ENCODE measurements at places on chromosomes 4 and X. TPM values are rescaled to one million over a fixed set of nuclear protein-coding genes. Genes with fewer than 3 reads are reported as not detected.

DNA sequence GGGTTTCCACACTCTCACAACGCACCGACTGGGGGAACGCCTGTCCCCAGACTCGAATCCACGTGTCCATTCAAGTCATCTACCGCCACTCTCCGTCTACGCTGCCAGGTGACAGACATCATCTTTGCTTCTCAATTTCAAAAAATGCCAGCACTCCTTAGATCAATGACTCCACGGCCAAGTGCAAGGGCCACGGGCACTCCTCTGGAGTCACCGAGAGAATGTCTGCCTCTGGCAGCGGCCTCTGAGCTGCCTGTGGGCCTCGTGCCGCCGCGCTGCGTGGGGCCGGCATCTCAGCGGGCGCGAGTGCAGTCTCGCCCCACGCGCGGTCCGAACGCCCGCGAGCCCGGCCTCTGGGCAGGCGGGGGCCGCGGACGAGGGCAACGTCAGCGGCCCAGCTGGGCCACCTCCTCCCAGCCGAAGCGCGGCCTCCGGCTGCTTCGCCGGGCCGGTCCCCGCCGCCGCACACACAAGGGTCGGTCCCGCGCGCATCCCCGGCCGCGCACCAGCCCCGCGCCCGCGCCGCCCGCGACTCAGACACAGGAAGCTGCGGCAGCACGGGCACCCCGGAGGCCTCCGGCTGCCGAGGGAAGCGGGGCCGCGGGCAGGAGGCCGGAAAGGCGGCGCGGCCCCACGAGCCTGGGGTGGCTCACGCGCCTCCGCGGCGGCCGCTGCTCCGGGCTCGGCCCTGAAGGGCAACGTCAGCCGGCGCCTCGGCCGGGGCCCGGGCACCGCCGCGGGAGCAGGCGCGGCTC lies 450 bp downstream of the ACSL1 start:
- DNase-seq, result peak; percentile 68

GRCh38 chrX:19670854-19671620 lies 155.7 kb upstream of the MAP3K15 start:
- peak; percentile 45 for DNase-seq

Gene FAM47B
- total RNA-seq, result not detected

DNA sequence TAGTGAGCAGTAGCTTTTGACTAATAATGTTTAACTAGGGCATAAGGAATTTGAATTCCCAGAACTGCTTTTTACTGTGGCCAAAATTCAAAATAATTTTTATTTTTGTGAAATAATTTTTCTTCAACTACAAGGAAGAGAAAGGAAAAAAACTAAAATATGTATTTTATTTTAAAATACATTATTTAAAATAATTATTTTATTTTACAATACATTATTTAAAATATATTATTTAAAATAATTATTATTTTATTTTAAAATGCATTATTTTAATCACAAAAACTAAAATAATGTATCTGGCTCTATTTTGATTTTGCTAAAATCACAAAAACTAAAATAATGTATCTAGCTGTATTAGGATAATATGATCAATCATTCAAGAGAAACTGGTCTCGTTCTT lies 210.4 kb downstream of the RELL1 start:
- DNase-seq, result no peak

Gene NDP
- not detected for total RNA-seq

DNA sequence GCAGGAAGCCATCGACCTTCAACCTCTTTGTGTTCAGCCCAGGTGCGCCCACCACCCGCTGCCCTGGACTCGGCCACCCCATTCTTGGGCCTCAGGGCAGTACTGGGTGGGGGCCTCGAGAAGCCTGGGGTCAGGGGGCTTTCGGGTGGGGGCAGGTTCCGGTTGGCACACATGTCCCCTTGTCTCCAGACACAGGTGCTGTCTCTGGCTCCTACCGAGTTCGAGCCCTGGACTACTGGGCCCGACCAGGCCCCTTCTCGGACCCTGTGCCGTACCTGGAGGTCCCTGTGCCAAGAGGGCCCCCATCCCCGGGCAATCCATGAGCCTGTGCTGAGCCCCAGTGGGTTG lies 7.4 kb upstream of the FGFRL1 start:
- no peak for DNase-seq

Measured in left ventricle myocardium superior (tissue), 1 donor.